ENCODE measurements at places on chromosomes 12 and 14.

- DNase-seq: no peak
Observed at GRCh38 chr12:92143258-92143657, 2.4 kb downstream of the BTG1 start.

GRCh38 chr14:63677891-63678379 is 36.3 kb upstream of the WDR89 start:
- DNase-seq: no peak

- DNase-seq: no peak
Observed at GRCh38 chr12:64835901-64836300, 11.5 kb downstream of the TBC1D30 start.

DNA sequence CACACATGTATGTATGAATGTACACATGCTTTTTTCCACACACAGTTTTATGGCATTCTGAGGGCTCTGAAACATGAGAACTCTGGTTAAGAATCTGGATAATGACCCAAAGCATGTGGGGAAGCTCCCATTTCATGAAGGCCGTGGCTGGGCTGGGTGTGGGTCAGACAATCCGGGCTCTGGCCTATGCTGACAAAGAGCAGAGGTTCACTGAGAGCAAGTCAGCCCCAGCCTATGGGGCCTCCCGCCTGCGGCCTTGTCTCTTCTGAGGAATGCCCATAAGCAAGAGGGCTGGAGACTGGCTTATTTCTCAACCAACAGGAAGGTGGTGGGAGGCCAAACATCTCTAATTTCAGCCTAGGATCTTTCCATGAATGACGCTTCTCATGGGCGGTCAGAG is 8.5 kb downstream of the MYH6 start:
- DNase-seq: no peak

GRCh38 chr14:103353362-103353761 is 19.3 kb downstream of the EIF5 start:
- no peak for DNase-seq

GRCh38 chr12:92560713-92561542 is 141.9 kb upstream of the PLEKHG7 start:
- DNase-seq: no peak

GRCh38 chr12:81811061-81811777 is 52.1 kb upstream of the PPFIA2 start:
- DNase-seq: no peak

DNA sequence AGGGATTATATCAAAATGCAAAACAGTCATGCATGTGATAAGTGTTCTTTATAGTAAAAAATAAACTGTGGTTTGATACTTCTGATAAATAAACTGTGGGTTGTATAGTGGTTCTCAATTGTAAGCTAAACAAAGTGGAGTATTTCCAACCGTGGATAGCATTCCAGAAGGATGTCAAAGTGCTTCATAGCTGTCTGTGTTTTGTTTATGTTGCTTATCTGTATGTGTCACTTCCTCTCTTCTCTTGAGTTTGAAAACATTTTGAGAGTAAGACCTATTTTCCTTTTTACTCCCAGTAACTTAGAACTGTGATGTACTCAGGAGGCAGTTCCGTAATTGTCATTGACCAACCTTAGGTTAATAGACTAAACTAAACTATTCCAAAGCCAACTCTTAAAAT is 415.8 kb downstream of the TMTC2 start:
- DNase-seq: no peak

DNA sequence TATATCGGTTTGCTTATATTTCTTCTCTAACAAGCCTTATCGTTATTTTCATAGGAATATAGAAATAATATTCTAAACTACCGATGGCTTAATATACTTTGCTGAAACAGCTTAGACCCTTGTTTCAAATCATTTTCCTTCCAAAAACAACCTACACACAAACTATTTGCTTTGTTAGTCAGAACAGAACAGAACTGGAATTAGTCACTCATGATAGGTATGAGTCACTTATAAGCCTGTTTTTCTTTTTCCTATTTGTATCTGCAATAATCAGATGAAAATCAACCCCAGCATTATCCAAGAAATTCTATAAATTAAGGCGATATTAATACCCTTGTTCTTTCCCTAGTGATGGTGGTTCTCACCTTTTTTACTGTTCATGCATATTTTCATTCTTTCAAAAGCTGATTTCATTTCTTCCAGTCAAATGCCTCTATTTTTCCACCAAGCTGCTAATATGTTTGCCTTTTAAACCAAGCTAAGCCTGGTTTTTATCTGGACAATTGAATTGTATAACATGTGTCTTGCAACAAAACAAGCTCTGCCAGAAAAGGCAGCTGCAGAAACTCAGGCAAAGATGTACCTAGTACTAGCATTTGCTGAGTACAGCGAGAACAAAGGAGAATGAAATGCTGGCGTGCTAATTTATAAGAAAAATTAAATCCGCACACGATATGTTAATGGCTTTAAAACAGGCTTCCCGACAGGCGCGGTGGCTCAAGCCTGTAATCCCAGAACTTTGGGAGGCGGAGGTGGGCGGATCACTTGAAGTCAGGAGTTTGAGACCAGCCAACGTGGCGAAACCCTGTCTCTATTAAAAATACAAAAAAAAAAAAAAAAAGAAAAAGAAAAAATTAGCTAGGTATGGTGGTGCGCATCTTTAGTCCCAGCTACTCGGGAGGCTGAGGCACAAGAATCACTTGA is 1418.2 kb downstream of the AACS start:
- no peak for DNase-seq

GRCh38 chr12:9868311-9868801 is 798 bp downstream of the CLEC2B start:
- no peak for DNase-seq

DNA sequence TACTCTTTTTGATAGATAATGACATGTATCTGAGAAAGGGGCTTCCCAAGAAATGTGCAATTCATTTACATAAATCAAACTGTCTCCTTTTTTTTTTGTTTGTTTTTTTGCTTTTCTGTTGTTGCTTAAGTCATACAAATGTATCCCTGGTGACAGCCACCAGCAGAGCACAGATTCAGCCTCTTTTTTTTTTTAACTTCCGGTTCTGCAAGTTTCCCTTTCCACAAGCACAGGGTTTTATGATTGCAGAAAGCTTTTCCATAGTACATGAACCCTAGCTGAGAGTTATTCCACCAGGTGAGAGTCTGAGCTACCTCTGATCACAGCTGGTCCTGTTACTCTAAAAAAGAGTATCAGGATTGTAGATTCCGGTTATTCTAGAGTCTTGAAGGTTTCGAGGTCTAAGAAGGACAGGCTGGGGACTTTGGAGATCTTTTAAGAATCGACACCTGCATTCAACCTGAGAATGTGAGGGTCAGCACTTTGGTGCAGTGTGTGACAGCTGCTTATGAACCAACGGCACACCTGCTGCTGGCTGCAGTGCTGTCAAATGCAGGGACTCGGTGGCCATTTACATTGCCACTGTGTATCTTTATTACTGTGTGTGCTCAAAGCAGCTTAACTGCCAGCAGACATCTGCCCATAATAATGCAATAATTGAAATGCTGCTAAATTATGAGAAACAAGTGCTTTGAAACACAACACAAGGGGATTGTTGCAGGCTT is 551.7 kb downstream of the NRXN3 start:
- peak; percentile 5 for DNase-seq

DNA sequence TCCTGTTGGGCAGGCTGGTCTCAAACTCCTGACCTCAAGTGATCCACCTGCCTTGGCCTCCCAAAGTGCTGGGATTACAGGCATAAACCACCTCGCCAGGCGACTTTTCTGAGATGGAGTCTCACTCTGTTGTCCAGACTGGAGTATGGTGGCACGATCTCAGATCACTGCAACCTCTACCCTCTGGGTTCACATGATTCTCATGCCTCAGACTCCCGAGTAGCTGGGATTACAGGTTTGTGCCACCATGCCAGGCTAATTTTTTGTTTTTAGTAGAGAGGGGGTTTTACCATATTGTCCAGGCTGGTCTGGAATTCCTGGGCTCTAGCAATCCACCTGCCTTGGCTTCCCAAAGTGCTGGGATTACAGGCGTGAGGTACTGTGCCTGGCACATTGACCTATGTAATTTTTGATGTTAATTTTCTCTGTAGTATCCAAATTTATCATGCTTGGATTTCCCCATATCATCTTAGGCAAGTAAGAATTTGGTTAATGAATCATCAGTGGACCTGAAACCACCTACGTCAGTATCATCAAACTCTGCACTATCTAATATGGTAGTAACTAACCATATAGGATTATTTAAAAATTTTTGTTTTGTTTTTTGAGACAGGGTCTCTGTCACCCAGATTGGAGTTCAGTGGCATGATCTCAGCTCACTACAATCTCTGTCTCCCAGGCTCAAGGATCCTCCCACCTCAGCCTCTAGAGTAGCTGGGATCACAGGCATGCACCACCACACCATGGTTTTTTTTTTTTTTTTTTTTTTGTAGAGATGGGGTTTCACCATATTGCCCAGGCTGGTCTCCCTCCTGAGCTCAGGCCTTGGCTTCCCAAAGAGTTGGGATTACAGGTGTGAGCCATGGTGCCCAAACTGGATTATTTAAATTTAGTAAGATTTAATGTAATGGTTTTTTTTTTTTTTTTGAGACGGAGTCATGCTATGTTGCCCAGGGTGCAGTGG is 11.9 kb upstream of the ATP5F1B start:
- DNase-seq: no peak

DNA sequence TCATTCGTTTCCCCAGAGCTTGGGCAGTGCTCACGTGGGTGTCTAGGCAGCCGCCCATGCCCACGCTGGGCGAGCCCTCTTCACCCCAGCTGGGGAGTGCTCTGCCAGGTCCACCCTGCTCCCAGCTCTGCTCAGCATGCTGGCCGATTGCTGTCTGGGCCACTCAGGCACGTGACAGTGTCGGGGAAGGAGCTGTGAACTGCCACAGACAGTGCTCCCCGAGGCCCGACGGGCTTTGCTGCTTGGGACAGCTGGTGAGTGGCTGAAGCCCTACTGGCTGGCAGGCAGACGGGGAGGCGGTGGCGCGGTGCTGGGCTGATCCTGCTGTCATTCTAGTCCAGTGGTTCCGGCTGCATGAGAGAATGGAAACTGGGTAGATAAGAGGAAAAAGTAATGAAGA is 15.8 kb downstream of the NOC4L start:
- no peak for DNase-seq

GRCh38 chr12:104684884-104685283 is 228.1 kb downstream of the CHST11 start:
- DNase-seq: no peak

GRCh38 chr12:109758426-109759420 is 45.1 kb downstream of the FAM222A start:
- no peak for DNase-seq

GRCh38 chr14:92653162-92653651 is 95.2 kb downstream of the LGMN start:
- DNase-seq: no peak

DNA sequence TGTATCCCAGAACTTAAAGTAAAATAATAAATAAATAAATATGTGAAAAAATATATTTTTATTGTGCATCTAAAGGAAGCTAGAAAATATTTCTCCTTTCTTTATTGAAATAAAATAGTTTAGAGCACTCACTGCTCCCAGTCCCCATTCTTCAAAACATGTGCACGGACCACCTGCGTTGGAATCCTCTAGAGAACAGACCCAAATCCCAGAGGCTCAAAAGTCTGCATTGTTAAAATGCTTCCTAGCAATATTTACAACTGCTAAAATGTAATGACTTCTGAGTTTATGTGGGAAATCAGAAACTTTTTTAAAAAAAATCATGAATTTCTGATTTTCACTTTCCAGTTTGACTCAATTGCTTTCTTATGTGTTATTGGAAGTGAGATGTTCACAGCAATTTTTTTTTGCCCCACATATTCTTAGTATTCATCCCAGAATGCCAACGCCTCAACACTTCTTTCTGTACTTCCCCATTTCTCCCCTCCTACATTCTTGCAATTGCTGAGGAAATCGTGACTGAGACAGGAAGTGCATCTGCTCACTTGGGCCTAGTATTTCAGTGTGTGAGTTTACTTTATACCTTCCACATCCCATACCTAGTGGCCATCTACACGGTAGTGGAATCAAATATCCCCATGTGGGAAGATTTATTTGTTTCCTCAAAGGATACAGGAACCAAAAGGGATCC is 116.0 kb upstream of the FLRT2 start:
- DNase-seq: no peak

- DNase-seq: peak; percentile 32
Observed at GRCh38 chr12:57008178-57008577, 1.8 kb upstream of the ZBTB39 start.

GRCh38 chr12:54419088-54419887 is at the start of gene ITGA5:
TSS of gene ITGA5 (minus strand) at chr12:54419266. CDS start at chr12:54419198, 68 bp downstream.
- peak; percentile 42 for DNase-seq

GRCh38 chr14:91114079-91115065 is 499 bp downstream of the DGLUCY start:
- DNase-seq: peak; percentile 89

- no peak for DNase-seq
Observed at GRCh38 chr12:80038062-80038560, 61.2 kb upstream of the OTOGL start.

GRCh38 chr12:109098651-109099050 is 1.3 kb downstream of the UNG start:
- no peak for DNase-seq

DNA sequence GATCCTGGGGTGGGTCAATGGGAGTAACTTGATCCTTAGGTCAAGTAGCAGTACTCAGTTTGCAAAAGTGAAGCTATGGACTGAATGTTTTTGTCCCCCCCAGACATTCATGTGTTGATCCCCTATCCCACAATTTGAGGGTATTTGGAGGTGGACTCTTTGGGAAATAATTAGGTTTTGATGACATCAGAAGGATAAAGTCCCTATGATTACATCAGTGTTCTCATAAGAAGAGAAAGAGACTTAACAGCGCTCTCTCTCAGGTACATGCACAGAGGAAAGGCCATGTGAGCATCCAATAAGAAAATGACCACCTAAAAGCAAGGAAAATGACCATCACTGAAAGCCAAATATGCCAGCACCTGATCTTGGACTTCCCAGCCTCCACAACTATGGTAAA is 550.8 kb downstream of the FOXG1 start:
- no peak for DNase-seq

DNA sequence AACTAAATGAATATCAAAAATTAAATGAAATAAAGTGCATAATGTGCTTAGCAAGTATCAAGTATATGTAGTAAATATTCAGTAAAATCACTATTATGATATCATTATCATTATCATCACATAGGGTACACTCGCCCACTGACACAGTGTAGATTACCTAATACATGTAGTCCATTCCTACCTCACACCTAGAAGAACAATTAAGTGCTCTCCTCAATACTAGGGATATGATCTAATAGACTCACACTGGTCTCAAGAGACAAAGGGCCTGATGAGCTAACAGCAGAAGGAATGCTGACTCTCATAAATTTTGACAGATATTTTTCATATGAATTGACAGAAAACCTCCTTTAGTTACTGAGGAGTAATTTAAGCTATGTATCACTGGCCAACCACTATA is 29.1 kb downstream of the FSCB start:
- no peak for DNase-seq

Measured in retina (tissue), 1 donor.